Activated naive CD8-positive, alpha-beta T cell treated with anti-CD3 and anti-CD28 coated beads, Interleukin-2, amount 10 ng/mL, durations not matched to agents 7 days and 5 days (primary cell): ENCODE measurements at places on chromosomes 5 and 9.

GRCh38 chr5:26415987-26416779 lies 622.2 kb downstream of the CDH9 start:
- no peak for DNase-seq

- peak; percentile 62 for DNase-seq
Observed at GRCh38 chr9:70412832-70413463, 1.5 kb downstream of the KLF9 start.

DNA sequence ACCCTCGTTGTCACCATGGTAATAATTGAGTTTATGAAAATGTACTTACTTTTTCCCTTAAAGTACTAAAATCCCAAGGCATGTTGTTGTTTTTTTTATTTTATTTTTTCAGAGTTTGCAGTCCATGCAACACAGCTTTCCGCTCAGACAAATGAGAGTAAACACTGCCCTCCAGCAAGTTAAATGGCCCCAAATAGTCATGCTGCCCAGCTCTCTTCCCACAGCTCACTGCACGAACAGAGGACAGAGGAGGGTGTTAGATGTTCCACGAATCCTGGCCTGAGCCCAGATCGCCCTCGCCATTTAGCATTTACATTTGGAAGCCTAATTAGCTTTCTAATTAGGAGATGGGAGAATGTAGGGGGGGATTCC lies 1.9 kb downstream of the NIM1K start:
- no peak for DNase-seq

GRCh38 chr9:126435105-126435504 lies 108.5 kb downstream of the MVB12B start:
- DNase-seq = no peak

GRCh38 chr5:141880961-141881801 lies 3.0 kb upstream of the PCDH1 start:
- DNase-seq = no peak

GRCh38 chr5:104538734-104539133 lies 976.1 kb upstream of the NUDT12 start:
- no peak for DNase-seq

DNA sequence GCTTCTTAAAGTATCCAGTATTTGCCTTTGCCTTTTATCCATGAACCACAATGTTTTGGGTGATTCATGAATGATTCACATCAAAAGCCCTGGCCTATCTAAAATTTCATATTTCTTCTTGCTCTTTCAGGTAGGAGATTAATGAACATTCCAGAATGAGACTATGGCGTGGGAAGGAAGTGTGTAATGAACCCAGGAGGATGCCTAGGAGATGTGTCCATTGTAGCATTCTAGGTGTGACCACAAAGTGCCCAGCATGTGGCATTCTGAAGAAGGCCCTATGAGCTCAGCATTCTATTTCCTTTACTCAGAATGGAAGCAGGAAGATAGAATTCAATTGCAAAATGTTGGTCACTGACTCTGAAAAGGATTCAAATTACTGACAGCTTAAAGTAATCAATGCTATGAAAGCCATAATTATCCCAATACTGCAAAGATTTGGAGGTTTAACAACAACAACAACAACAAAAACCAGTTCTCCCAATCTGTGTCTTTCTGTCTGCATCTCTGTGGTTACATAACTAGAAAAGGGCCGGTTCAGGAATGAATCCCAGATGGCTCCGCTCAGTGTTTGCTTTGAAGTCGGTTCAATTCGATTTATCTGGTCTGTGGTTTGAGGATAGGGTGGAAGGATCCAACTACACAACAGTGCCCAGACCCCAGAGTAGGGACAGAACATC lies 126.7 kb downstream of the FOXD1 start:
- no peak for DNase-seq

- no peak for DNase-seq
Observed at GRCh38 chr5:148864113-148864841, 37.9 kb downstream of the ADRB2 start.

- DNase-seq = no peak
Observed at GRCh38 chr9:71557310-71557709, 211.0 kb downstream of the CEMIP2 start.

- no peak for DNase-seq
Observed at GRCh38 chr5:172506921-172507320, 52.6 kb upstream of the SH3PXD2B start.

DNA sequence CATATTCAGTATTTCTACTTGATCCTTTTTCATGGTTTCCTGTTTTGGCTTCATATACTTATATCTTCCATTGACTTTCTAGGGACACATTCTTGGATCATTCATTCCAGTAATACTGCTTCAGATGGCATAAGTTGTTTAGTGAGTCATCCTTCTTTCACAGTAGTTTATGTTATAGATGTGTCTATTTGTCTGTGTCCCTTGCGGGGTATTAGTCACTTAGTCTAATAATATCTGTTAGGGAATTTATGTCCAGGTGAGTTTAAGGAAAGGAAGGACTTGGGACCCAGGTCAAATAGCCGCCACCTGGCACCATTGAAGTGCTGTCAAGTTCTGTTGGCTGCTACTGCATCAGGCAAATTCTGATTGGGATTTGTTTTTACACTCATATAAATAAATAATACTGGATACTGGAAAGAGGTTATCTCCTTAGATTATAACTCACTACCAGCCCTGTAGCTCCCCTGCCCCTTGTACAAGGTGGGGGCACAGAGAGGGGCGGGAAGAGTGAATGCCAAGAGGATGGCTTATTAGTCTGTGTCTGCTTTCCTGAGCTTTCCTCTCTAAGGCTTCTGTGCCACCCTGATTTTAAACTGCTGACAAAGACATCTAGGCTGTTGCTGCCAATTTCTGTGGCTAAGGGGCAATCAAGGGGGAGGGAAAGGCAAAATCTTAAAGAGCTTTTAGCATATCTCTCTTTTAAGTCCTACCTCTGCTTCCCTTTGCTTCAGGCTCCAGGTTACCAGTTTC lies 64.9 kb downstream of the CDC42SE2 start:
- no peak for DNase-seq

DNA sequence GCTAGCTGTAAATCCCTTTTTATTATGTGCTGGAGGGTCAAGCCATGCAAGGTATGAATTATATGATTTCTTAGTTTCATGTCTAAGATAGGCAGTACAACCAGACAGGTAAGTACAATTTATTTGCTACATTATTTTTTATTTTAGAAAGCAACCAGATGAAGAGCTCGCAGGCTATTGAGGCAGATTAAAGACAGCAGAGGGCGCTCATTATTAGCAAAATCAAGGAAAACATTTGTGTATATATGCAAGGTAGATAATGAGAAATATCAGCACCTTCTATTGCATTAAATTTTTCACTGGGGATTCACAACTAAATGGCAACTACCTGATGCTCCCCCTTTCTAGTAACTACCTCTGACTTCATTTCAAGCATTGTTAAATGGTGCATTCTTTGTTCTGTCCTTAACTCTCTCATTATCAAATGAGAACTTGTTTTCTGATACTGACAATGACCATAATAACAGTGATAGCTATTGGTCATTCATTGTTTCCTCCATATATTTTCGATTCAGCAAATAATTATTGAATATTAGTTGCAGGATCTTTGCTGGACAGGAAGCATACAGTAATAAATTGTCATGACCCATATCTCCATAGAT lies 8.6 kb downstream of the SCGB3A2 start:
- DNase-seq = no peak

- no peak for DNase-seq
Observed at GRCh38 chr9:91746904-91747303, 203.1 kb downstream of the ROR2 start.

- DNase-seq = no peak
Observed at GRCh38 chr5:61689153-61689846, 357.2 kb downstream of the ZSWIM6 start.

- no peak for DNase-seq
Observed at GRCh38 chr5:54150841-54151240, 159.5 kb downstream of the ARL15 start.

DNA sequence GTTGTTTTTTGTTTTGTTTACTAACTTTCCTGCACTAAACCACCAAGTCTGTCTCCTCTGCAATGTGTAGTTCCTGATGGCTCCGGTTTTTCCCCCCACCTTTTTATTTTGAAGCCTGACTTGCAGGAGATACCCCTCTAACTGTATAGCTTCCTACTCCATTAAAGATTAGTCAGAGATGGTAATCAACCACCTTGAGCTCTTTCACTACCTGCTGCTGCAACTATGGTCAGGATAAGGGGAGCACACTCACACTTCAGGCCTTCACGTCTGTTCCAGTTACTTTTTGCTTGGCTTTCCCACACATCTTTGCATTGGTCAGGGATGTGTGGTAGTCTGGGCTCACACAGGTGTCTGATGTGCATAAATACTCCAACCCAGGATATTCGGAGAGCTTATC lies 63.4 kb downstream of the NR6A1 start:
- DNase-seq = no peak

DNA sequence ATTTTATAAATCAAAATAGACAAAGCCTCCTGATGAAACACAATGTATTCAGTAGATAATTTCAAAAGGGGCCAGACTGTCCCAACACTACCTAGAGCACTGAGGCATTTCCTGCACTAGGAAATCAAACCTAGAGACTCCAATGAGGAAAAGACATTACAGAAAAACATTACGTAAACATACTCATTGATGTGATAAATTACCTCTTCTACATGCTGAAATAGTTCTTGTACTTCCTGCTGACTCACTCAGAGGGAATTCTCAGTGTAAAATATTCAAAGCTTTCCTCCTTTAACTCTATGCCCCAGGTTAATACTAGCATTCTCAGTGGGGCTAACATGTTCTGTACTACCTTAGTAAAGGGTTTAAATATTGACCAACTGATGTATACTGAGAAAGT lies 178.0 kb downstream of the ESM1 start:
- no peak for DNase-seq
